G401 (cell line): ENCODE measurements at places on chromosomes 4 and X. TPM values are rescaled to one million over a fixed set of nuclear protein-coding genes. Genes with fewer than 3 reads are reported as not detected.

MSANTD1 gene
- 0.20 TPM in 1 of 2 replicates, not detected in the other for total RNA-seq

RPS6KA6 gene
- 1.4 and 2.5 TPM in 2 replicates for total RNA-seq

FGFRL1 gene
- total RNA-seq = 23.9 and 28.5 TPM in 2 replicates

MAOB gene
- not detected in 2 replicates for total RNA-seq

SPANXA2 gene
- not detected in 2 replicates for total RNA-seq

CHST7 gene
- total RNA-seq = 0.20 and 3.6 TPM in 2 replicates

USP17L17 gene
- not detected in 2 replicates for total RNA-seq

GPR50 gene
- total RNA-seq = not detected in 2 replicates

IL21 gene
- total RNA-seq = not detected in 2 replicates

CCNI gene
- total RNA-seq = 151 and 180 TPM in 2 replicates

TRAM1L1 gene
- 0.92 and 1.0 TPM in 2 replicates for total RNA-seq

RNF128 gene
- 0.43 TPM in 1 of 2 replicates, not detected in the other for total RNA-seq

MGARP gene
- not detected in 2 replicates for total RNA-seq

ETDA gene
- total RNA-seq = not detected in 2 replicates
